ENCODE measurements at places on chromosomes 12 and 14. TPM values are rescaled to one million over a fixed set of nuclear protein-coding genes. Genes with fewer than 3 reads are reported as not detected.

P2RX2 gene
- total RNA-seq = not detected

PLEKHD1 gene
- total RNA-seq = 0.06 TPM

KRT82 gene
- total RNA-seq = not detected

GPRC5A gene
- 7.2 TPM for total RNA-seq

HSPB8 gene
- total RNA-seq = 58.1 TPM

PSMC6 gene
- 61.6 TPM for total RNA-seq

CMA1 gene
- 0.29 TPM for total RNA-seq

RTN1 gene
- total RNA-seq = 46.0 TPM

MAGOHB gene
- total RNA-seq = 11.9 TPM

RHNO1 gene
- 17.6 TPM for total RNA-seq

CLEC4E gene
- 7.8 TPM for total RNA-seq

TEX52 gene
- not detected for total RNA-seq

OTOGL gene
- 0.20 TPM for total RNA-seq

LMO3 gene
- total RNA-seq = 8.1 TPM

GNB3 gene
- 3.3 TPM for total RNA-seq

SLC35E3 gene
- total RNA-seq = 6.1 TPM

GRCh38 chr12:76158518-76159321 lies 74.2 kb upstream of the NAP1L1 start:
- peak; percentile 32 for DNase-seq

DNA sequence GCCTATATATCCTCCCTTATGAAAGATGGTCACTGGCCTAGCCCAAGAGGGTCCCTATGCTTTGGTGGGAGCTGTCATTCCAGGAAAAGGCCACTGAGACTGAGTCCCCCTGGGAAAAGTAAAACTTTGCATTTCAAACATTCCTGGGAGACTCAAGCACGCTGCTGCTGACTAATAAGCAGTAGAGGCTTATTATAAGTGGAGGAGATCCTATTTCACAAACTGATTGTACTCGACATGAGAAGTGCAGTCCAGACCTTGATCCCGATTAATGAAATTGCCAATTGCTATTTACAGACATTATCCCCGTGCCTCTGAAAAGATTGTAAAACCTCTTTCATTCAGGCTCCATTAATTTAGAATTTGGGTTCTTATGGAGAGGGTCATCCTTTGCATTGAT lies 96.6 kb downstream of the EMP1 start:
- no peak for DNase-seq

DNA sequence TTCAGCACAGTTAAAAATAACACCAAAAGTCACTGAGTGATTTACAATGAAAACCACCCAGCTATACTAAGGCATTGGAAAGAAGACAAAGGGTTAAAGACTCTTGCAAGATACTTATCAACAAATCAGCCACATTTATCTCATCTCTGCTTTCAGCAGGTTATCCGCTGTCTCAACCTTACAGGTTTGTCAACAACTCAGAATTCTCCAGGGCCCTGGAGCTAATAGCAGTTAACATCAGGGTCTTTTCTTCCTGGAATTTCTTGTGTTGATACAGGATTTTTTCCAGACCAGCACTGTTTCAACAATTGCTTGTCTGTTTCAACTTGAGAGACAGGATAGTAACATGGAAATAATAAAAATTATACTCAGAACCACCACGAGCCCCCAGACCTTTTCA lies 3.5 kb downstream of the PKP2 start:
- no peak for DNase-seq

DNA sequence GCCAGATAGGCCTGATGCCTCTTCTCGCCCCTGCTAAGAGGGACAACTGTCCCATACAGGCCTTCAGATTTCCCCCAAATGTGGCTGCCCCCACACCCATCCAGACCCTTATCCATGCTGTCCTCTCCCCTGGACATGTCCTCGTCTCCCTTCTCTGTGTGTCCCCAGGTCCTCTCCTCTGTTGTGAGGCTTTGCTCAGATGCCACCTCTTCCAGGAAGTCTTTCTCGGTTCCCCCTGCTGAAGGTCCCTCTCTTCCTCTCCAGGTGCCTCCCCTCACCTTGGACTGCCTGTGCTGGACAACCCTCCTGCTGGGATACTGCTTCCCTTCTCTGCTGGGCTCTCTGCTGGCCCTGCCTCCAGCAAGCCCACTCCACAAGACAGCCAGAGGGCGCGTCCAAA lies 33.7 kb downstream of the BEGAIN start:
- no peak for DNase-seq

- DNase-seq = no peak
Measured at GRCh38 chr14:61649283-61649682, 46.0 kb upstream of the HIF1A start.

DNA sequence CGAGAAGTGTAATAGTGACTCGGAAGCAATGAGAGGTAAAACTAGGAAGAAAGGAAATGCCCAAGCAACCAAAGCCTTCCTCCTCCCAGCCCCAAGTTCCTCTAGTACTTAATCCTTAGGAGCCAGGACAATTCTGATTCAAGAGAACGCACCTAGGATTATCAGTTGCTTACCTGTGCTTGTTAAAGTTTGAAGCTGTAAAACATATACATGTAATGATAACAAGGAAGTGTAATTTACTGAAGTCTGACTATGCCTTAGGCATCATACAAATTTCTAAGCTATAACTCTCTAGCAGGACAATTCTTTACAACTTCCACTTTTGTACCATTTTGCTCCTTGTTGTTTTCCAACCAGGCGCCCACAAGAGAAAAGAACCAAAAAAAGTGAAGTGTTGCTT lies 92.8 kb upstream of the OSBPL8 start:
- DNase-seq = no peak

- no peak for DNase-seq
Measured at GRCh38 chr14:100401031-100401692, 78.0 kb downstream of the SLC25A47 start.

GRCh38 chr14:90140298-90140955 lies 78.6 kb downstream of the KCNK13 start:
- no peak for DNase-seq

DNA sequence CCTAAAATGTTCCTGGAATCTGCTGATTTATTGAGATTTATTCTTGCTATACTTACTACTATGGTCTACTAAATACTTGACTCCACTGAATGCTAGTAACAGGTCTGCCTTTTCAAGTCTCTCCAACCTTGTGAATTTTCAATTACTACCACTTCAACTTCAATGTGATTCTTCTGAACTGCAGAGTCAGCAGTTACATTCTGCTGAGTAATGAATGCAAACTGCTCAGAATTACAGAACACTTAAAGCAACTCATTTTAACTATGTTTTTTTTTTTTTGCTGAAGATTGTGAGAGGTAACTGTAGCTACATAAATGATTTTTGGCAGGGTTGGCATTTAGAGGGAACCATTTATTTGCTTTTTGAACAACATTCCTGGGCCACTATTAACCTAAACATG lies 41.8 kb downstream of the ARF6 start:
- no peak for DNase-seq

GRCh38 chr12:113056631-113057488 lies at the start of gene DTX1:
DTX1 (plus strand) TSS chr12:113056730; CDS start chr12:113058193, 1,463 bp downstream.
- DNase-seq = no peak

DNA sequence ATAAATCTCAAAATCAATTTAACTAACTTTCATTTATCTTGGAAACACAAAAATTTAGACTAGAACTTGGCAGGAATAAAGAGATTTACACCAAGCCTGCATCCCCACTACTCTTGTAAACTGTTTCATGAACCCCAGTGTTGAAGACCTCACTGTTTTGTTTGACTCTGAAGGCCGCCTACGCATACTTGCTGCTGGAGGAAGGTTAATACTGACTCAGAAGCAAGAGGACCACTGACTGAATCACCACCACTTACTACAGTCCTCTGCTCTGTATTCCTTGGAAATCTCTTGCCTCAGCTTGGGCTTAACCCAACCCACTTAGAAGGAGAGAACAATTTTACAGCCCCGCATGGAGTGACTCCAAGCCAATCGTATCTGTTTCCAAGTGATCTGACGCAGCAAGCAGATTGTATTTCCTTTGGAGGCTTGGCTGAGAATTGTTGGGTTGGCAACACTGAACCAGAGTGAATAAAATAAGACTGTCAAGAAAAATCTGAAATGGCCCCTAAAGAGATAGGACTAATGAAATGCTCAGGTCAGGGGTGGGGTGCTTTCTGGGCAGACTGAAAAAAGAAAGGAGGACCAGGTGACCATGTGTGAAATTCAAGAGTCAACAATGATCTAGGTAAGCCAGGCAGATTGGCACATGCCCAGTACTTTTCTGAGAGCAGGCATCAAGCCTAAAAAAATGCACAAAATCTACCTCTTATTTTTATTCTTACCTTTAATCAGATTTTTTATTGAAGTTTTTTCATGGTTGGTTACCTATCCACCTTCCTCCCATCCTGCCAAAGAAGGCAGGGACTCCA lies 248.6 kb downstream of the ZFP36L1 start:
- DNase-seq = peak; percentile 68

DNA sequence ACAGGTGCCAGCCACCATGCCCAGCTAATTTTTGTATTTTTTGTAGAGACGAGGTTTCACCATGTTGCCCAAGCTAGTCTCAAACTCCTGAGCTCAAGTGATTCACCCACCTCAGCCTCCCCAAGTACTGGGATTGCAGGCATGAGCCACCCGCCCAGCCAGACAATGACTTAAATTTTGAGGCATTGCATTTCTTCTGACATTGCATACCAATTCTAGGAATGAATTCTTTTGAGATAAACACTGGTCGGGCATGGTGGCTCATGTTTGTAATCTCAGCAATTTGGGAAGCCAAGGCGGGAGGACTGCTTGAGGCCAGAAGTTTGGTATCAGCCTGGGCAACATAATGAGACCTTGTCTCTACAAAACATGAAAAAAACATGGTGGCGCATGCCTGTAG lies 2.5 kb upstream of the CELA1 start:
- DNase-seq = no peak

DNA sequence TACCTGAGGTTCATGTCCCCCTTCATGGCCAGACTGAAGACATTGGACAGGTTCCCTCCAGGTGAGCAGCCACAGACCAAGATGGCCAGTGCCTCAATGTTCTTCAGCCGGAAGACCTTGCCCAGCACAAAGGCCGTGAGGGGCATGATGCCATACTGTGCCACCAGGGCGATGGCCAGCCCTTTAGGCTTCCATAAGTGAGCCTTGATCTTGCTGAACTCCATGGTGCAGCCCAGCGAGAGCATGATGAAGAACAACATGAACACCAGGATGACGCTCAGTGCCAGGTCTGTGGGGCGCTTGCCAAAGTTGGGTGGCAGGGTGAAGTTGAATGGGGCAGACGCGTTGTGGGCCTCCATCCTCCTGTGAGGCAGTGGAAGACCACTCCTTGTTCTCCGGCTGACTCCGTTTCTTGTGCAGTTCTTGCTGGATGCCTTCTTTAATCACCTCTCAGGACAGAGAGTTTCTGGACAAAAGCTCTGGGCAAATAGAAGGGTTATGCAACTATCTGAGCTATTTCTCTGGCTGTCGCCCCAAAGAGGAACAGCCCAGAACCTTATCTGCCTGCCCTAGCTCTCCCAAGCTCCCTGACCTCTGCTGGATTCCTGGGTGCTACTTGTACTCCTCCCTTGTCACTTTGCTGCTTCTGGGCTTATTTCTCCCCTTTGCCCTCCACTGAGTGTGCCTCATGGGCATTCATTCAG lies at the start of gene SLC10A1:
TSS of gene SLC10A1 (minus strand) at position 445 of the 704 bp plus-strand sequence. CDS start at position 359, 86 bp downstream.
- peak; percentile 33 for DNase-seq

DNA sequence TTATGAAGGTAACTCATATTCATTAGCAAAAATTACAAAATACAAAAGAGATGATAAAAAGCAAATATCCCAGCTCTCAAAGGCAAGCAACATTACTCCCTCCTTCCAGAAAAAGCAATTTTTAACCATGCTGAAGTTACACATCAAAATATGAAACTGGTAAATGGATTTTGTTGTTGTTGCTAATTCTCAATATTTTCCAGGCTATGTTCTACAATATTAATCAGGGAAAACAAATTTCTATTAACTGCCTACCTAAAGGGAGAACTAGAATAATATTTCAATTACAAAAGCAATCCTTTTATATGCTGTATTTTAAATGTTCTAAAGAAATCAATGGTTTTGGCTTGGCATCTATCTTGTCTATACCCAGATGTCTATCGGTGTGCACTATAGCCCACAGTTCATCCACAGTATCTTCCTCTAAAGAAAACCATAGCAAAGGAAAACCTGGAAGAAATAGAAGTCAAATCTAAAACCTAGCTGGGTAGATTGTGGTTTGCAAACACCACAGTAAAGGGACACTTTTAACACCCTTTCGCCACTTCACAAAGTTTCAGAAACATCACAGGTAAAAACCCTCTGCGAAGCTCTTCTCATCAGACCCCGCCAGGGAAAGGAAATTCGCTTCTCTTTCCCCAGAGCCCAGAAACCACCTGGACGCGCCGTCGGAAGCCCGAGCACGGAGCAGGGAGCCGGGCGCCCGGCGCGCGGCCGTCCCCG lies 32.0 kb downstream of the TC2N start:
- no peak for DNase-seq

- no peak for DNase-seq
Measured at GRCh38 chr12:21718944-21719650, 55.4 kb downstream of the KCNJ8 start.

- no peak for DNase-seq
Measured at GRCh38 chr12:79375050-79375449, 315.7 kb downstream of the PAWR start.

- DNase-seq = no peak
Measured at GRCh38 chr14:31802838-31803237, 241.6 kb downstream of the NUBPL start.

DNA sequence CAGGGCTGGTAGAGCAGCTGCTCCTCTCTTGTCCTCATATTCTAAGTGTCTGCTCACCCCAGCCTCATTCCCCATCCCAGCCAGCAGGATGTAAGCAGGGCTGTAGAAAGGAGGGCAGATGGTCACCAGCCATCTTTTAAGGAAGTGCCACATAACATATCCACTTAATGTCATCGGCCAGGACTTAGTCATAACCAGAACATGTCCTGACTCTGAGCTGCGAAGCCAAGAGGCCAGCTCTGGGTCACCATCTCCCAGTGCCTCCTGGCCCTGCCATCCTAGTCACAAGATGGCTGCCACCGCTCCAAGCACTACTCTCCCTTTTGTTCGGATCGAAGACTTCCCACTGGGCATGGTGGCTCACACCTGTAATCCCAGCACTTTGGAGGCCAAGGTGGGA lies 123.9 kb downstream of the PLXNC1 start:
- no peak for DNase-seq

GRCh38 chr14:71271166-71271945 lies 364.1 kb downstream of the PCNX1 start:
- DNase-seq = no peak

- DNase-seq = no peak
Measured at GRCh38 chr12:118073768-118074167, 12.8 kb upstream of the WSB2 start.

GRCh38 chr12:124392271-124392666 lies 97.4 kb downstream of the RFLNA start:
- no peak for DNase-seq

All from mucosa of gallbladder (tissue), 1 donor.